NCI-H1694 (cell line): ENCODE measurements at places on chromosomes 1 and 21.

DNA sequence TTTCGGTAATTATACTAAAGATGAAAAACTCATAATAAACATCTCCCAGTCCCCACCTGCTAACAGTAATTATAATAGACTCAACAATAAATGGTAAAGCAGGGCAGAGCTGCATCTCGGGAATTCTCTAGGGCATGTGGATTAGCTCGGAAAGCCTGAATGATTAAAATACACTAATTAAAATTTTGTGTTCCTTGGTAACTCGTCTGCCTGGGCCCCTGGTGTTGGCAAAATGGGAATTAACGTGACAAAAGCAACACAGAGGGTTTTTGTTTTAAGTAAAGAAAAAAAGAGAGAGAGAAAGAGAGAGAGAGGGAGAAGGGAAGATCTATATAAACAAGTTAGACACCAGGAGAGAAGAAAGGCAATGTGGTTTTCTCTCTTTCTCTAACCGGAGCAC is 62.1 kb downstream of the CASZ1 start:
- DNase-seq = no peak

DNA sequence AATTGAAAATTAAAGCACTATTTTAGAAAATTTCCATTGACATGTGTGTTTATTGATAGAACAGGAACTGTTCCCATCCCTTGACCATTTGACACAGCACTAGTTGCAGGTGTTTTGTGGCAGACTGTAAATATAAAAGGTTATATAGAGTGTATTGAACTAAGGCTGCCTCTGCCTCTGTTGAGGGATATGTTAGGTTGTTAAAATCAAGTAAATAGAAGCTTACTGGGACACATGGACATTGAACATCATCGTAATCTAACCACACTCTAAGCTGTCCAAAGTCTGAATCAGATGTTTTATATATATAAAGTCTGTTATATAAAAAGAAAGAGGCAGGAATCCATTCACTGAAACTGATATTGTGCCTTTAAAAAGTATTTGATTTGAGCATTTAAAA is 308.1 kb upstream of the PKN2 start:
- no peak for DNase-seq

GRCh38 chr1:59814901-59815825 is at the start of gene HOOK1:
Gene HOOK1, plus strand, starts transcription at chr1:59814949. Its CDS starts 169 bp downstream, at chr1:59815118.
- no peak for DNase-seq

DNA sequence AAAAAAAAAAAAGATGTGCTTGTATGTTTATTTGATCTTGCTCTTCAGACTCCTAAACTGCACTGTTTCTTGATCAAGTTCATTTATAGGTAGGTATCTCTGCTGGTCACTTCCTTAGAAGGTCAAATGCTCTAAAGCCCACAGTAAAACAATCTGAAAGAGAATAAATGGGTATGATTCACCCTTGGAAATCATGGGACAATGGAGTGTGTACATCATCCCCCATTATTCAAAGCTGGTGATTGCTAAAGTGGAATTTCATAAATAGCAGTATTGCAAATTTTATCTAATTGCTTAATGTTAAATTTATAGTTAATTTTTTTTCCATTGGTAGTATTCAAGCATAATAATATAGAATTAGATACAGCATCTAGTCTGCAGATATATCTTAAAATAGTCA is 53.4 kb downstream of the MIER1 start:
- DNase-seq = no peak

DNA sequence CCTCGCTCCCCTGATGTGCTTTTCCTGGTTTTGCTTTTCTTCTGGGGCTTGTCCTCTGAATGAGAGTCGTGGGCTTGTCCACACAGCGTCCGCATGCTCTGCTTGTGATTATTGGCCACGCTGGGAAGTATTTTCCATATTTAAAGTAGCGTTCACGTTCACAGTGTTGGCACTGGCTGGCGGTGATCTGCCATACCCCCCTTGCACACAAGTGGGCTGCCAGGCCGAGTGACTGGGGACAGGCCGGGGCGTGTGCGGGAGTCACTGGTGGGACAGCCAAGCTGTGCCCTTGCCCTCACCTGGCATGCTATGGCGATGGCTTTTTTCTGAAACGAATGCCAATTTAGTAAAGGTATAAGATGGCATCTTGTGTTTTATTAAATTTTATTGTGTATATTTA is 32.8 kb downstream of the SLC37A1 start:
- no peak for DNase-seq

- no peak for DNase-seq
Measured at GRCh38 chr1:201624741-201625225, 85.9 kb downstream of the NAV1 start.

GRCh38 chr1:27379564-27380122 is 3.5 kb downstream of the CD164L2 start:
- DNase-seq = no peak

DNA sequence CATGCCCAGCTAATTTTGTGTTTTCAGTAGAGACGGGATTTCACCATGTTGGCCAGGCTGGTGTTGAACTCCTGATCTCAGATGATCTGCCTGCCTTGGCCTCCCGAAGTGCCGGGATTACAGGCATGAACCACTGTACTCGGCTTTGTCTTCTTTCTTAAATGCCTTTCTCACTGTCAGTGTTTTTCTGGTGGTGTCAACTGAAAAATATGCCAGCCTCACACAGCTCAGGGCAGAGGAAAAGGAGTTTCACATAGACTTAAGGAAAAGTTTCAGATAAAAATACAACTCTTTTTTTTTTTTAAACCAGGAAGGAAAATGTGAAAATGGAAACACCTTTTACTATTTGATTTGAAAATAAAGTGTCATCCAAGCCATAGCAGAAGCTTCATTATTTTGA is 4.6 kb upstream of the MAB21L3 start:
- DNase-seq = no peak

GRCh38 chr1:108051631-108052377 is 86.8 kb upstream of the VAV3 start:
- DNase-seq = no peak

GRCh38 chr1:37034121-37035013 is at the start of gene GRIK3:
Gene GRIK3, minus strand, starts transcription at chr1:37034515. Its CDS starts 407 bp downstream, at chr1:37034108.
- no peak for DNase-seq

- no peak for DNase-seq
Measured at GRCh38 chr1:222817529-222817928, 2.7 kb downstream of the DISP1 start.

GRCh38 chr1:37096523-37096922 is 62.2 kb upstream of the GRIK3 start:
- DNase-seq = peak; percentile 24

DNA sequence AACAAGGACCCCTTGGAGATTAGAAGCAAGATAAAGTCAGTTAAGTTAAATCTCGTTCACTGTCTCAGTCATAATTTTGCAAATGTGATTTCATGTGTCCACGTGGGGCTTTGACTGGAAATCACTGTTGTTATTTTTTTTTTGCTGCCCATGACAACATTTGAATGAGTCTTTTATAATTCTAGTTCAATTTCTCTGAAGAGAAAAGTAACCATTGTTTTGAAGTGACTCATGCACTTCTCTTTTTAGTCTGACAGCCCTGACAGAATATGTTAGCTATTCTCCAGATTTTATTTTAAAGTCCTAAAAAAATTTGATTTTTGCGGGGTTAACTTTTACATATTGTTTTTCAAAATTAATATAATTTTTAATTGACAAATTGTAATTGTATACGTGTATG is 30.7 kb upstream of the NLRP3 start:
- DNase-seq = no peak

- no peak for DNase-seq
Measured at GRCh38 chr1:46197964-46198811, at the start of gene POMGNT1. Gene POMGNT1, minus strand, starts transcription at chr1:46198434. Its CDS starts 613 bp downstream, at chr1:46197821.

GRCh38 chr1:198889101-198889500 is 250.3 kb downstream of the PTPRC start:
- no peak for DNase-seq

- DNase-seq = no peak
Measured at GRCh38 chr1:23283667-23284602, 60.1 kb downstream of the HNRNPR start.

DNA sequence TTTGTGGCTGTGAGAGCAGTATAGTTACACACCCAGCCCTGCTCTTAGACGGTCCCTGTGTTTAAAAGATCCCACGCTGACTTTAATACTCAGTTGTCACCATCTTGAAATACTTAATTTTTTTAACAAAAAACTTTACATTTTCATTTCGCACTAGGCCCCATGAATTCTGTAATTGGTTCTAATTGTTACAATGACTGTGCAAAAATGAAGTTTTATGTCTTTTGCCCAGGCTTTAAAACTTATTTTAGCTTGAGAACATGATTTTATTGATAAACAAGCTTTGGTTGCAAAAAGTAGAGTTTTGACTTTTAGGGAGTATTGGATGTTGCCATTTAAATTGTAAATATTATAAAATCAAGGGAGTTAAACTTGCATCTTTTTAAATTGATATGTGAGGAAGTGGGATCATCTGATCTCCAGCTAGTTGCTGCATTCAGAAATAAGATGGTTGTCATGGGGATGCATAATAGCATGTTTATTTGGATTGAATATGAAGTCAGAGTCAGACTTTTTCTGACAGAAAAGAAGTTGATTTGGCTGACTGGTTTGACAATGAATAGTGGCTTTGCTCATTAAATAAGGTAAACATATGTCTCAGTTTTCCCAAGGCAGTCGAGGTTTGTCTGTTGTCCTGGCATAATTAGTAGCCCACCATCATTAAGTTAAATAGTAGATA is 23.0 kb upstream of the CRP start:
- no peak for DNase-seq

DNA sequence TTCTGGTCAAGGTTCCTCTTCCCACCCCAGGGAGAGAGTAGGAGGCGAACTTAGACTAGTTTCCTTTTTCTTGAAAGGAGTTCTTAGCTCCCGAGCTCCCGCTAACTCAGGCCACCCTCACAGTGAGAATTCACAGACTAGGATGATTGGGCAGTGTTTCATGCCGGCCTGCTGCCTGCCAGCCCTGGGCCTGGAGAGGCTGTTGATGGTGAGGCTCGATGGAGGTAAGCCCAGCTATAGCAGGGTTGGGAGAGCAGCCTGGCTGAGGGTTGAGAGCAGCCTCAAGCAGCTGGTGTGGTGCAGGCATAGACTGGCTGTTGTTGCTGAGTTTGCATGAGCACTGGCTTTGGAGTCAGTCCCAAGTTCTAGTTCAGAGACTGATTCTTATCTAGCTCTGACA is 274.4 kb downstream of the MATN1 start:
- no peak for DNase-seq

- no peak for DNase-seq
Measured at GRCh38 chr21:16441789-16442188, 712.0 kb downstream of the USP25 start.

DNA sequence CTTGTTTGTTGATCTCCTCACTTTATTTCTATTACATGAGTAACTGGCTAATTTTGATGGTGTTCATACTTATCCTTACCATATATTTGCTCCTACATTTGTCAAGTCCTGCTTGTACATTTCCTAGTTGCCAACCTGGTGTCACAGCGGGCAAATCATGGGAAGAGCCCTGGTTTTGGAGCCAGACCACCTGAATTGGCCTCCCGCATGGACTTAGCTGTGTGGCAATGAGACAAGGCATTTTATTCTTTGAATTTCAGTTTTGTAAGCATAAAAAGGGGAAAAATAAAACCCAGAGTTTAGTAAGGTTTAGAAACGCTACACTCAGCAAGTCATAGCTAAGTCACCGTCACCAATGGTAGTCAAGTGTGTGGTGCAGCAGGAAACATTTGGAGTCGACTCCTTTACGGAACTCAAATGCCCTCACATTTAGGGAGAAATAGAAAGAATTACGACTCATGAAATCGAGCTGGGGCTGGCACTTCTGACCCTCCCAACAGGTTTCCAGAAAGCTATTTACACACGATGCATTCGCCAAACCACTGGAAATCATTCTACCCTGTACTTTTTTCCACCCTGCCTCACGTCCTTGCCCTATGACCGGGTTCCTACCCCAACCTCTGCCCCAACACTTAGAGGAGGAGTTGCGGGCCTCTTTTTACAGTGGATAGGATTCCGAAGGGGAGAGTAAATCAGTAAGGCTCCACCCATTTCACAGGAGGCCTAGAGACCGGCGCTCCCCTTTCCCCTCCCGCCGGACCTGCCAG is 492 bp upstream of the PGM1 start:
- peak; percentile 21 for DNase-seq

- no peak for DNase-seq
Measured at GRCh38 chr1:234134878-234135277, 230.4 kb downstream of the SLC35F3 start.

- no peak for DNase-seq
Measured at GRCh38 chr21:16969636-16970035, 543.2 kb upstream of the CXADR start.

GRCh38 chr1:40899230-40899870 is 37.2 kb upstream of the CITED4 start:
- no peak for DNase-seq

DNA sequence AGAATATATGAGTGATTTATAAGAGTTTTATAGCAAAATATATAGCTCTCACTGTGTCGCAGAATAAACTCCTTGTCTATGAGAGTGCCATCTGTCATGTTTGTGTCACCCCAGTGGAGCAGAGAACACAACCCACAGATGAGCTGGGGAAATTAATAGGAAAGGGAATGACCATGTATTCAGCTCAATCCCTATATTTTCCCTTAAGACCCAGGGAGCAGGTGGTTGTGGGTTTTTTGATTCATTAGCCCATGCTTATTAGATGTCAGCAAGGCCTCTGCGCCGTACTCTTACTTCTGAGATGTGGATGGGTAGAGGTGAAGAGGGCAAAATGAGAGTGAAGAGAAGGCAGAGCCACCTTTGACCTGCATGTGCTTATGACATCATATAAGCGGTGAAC is 4.1 kb upstream of the GREM2 start:
- DNase-seq = peak; percentile 78

GRCh38 chr1:66168467-66168887 is 365.5 kb upstream of the SGIP1 start:
- no peak for DNase-seq

GRCh38 chr1:238191170-238191569 is 300.4 kb upstream of the ZP4 start:
- DNase-seq = no peak

- DNase-seq = no peak
Measured at GRCh38 chr1:36557041-36558000, 74.6 kb upstream of the CSF3R start.

- DNase-seq = peak; percentile 28
Measured at GRCh38 chr1:30929135-30929889, 20.8 kb upstream of the SDC3 start.
